T-cell (primary cell): ENCODE measurements at places on chromosomes 1 and 21. TPM values are rescaled to one million over a fixed set of nuclear protein-coding genes. Genes with fewer than 3 reads are reported as not detected.

The MROH9 gene
- not detected for total RNA-seq

The C1orf146 gene
- not detected for total RNA-seq

GRCh38 chr1:233514946-233515391, 98.9 kb upstream of the KCNK1 start:
- H3K4me3 ChIP-seq: no peak overlapping the region
- H3K4me1 ChIP-seq: no peaks in the 10 kb centered on the region
- no peak overlapping the region for H3K27ac ChIP-seq
- H3K27me3 ChIP-seq: no peaks in the 10 kb centered on the region
- DNase-seq: no peak

- H3K36me3 ChIP-seq: no peaks in the 10 kb centered on the region
- H3K27me3 ChIP-seq: no peaks in the 10 kb centered on the region
- no peak for DNase-seq
- peaks cover 22% of the 10 kb centered on the region for H3K4me1 ChIP-seq
Observed at GRCh38 chr1:186301448-186301847, 73.6 kb downstream of the TPR start.

DNA sequence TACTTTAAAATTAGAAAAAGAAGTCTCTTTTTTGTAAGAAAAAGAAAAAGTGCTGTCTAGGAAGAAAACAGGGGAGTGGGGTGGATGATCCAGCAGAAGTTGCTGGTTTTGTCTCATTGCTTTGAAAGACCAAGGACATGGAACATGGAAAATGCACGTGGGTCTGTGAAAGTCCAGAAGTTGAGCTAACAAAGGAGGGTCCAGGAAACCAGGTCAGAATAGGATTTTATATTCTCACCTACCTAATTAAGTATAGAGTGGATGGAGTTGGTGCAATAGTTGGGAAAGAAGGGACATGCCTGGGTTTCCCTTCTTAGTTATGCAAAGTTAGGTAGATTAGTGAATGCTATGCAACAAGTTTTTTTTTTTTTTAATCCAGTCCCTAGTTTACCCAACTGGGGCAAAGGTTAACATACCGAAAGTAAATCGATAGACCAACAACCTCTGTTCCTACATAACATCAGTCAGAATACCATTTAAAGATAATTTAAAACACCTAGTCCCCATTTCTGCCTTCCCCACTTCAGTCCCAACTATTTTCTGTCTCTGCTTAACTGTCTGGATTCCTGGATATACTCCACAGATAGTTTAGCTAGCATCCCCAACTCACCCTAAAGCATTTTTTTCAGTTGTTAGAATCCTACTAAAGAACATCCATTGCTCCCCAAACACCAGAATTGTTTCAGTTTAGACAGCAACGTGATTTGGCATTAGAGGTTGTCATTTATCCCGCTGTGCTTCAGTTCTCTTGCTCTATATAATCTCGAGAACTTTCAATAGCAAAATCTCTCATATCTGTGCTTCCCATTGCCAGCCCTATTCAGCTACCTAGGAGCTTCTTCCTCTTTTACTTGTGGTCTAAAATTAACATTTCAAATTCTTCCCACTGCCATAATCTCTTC, 105.7 kb upstream of the PLPPR5 start:
- DNase-seq: no peak
- H3K4me1 ChIP-seq: peaks cover 4% of the 10 kb centered on the region
- no peak overlapping the region for H3K27ac ChIP-seq
- no peak overlapping the region for H3K4me3 ChIP-seq
- no peaks in the 10 kb centered on the region for H3K27me3 ChIP-seq

DNA sequence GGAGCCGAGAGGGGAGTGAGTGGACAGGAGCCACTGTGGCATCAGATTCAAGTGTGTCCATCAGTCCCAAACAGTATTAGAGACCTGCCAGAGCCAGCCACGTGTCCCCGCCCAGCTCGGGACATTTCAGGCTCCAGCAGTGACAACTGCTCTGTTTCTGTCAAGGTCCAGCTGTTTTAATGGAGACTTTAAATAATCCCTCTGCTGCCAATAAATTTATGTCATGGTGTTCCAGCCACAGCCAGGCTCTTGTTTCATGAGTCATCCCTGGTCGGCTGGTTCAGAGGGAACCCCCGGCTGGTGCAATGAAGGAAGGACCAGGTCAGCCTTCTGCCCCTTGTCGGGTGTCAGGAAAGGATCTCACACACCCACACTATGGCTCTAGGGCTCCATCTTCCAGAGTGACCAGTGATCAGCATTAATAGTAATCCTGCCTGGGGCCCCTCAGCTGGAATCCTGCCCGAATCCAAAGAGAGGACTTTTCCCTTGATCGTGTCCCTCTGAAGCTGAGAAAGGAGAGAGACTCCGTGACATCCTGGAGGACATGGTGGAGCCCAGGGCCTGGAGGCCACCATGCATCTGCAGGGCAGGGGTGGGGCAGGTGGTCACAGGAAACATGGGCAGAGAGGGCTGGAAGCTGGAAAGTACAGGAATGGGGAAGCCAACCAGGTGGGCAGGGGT, 197.3 kb downstream of the MATN1 start:
- H3K4me1 ChIP-seq: no peaks in the 10 kb centered on the region
- no peak overlapping the region for H3K27ac ChIP-seq
- H3K4me3 ChIP-seq: no peak overlapping the region
- H3K36me3 ChIP-seq: no peaks in the 10 kb centered on the region
- DNase-seq: no peak

DNA sequence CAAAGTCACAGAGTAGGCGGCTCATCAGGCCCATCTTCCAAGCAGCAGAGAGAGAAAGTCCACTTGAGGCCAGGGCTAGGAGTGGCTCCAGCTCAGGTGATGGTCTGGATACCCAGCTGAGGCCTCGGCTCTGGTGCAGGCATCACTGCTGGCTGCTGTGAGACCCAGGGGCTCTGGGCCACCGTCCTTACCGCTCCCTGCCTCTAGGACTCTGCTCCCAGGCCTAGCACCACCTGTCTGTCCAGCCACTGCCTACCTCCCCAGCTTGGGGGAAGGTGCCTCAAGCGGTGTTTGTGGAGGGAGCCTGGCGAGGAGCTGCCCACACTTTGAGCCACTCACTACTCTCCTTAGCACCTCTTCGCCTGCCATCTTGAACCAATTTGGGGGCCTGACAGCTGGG, 57.9 kb downstream of the DMRTB1 start:
- no peak overlapping the region for H3K27ac ChIP-seq
- H3K36me3 ChIP-seq: no peaks in the 10 kb centered on the region
- H3K4me3 ChIP-seq: no peak overlapping the region
- peaks cover 12% of the 10 kb centered on the region for H3K27me3 ChIP-seq

DNA sequence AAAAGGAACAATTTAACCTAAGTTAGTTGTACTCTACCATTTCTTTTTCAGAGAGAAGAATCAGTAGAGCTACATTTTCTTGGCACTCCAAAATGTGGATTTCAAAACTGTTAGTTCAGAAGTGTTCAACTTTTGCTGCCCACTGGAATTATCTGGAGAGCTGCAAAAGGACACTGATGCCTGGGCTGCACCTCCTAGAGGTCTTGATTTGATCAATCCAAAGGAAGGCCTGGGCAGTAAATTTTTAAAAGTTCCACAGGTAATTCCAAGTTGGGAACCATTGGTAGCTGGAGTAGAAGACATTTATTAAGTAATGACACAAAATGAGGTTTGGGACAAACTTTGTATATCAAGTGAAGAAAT, 79.3 kb upstream of the HMCN1 start:
- no peak for DNase-seq
- H3K4me3 ChIP-seq: no peak overlapping the region
- no peaks in the 10 kb centered on the region for H3K4me1 ChIP-seq
- no peaks in the 10 kb centered on the region for H3K27me3 ChIP-seq
- H3K27ac ChIP-seq: no peak overlapping the region

DNA sequence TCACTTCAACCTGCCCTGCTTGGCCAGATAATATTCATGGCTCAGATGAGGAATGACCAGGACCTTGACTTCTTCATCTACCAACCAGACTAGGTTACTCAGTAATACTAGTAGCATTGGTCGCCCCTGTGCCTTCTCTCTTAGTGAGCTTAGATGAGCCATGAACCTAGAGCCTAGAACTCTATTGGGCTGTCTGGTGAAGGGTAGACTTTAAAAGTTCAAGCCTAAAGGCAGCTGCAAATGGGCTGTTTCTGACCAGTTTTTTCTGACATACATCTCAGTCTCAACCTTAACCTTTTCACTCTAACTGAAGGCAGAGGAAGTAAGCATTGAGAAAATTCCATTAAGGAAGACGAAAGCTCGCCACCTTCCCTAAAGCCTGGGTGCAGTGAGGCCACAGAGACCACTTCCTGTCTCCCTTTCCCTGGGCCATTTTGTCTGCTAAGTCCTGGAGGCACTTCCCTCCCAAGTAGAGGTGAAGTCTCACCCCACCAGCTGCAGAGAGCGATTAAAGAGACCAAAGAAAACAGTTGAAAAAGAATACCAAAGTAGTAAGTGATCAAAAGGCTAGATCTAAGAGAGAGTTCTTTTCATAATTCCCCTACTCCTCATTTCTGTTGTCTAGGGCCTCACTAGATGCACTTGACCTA, 53.3 kb downstream of the MTR start:
- peaks cover 6% of the 10 kb centered on the region for H3K36me3 ChIP-seq
- no peak overlapping the region for H3K27ac ChIP-seq
- no peak for DNase-seq
- H3K4me3 ChIP-seq: no peak overlapping the region
- no peaks in the 10 kb centered on the region for H3K27me3 ChIP-seq

DNA sequence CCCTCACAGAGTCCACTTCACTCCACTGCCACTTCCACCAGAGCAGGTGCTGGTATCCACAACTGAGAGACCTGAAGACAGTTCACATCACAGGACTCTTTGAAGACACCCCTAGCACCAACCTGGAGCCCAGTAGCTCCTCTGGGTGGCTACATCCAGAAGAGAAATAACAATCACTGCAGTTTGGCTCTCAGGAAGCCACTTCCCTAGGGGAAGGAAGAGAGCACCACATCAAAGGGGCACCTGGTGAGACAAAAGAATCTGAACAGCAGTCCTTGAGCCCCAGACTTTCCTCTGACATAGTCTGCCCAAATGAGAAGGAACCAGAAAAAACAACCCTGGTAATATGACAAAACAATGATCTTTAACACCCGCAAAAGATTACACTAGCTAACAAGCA, 113.2 kb downstream of the TENT5C start:
- H3K4me1 ChIP-seq: peaks cover 2% of the 10 kb centered on the region
- H3K27me3 ChIP-seq: no peaks in the 10 kb centered on the region
- DNase-seq: no peak
- no peak overlapping the region for H3K4me3 ChIP-seq

GRCh38 chr1:31421371-31422040, 8.5 kb downstream of the SERINC2 start:
- H3K27me3 ChIP-seq: no peaks in the 10 kb centered on the region
- H3K4me3 ChIP-seq: no peak overlapping the region
- H3K4me1 ChIP-seq: no peaks in the 10 kb centered on the region
- H3K27ac ChIP-seq: no peak overlapping the region
- DNase-seq: no peak
- no peaks in the 10 kb centered on the region for H3K36me3 ChIP-seq

GRCh38 chr1:55697997-55698535, 482.9 kb upstream of the USP24 start:
- no peak for DNase-seq
- no peaks in the 10 kb centered on the region for H3K4me1 ChIP-seq
- H3K4me3 ChIP-seq: no peak overlapping the region
- H3K36me3 ChIP-seq: no peaks in the 10 kb centered on the region
- H3K27ac ChIP-seq: no peak overlapping the region

DNA sequence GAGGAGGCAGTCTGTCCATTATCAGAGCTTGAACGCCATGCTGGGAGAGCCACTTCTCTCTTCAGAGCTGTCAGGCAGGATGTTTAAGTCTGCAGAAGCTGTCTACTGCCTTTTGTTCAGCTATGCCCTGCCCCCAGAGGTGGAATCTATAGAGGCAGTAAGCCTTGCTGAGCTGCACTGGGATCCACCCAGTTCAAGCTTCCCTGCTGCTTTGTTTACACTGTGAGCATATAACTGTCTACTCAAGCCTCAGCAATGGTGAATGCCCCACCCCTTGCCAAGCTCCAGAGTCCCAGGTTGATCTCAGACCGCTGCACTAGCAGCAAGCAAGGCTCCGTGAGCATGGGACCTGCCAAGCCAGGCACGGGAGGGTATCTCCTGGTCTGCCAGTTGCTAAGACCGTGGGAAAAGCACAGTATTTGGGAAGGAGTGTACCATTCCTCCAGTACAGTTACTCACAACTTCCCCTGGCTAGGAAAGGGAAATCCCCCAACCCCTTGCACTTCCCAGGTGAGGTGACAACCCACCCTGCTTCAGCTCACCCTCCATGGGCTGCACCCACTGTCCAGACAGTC, 32.5 kb downstream of the RGS13 start:
- no peak overlapping the region for H3K27ac ChIP-seq
- H3K4me1 ChIP-seq: no peaks in the 10 kb centered on the region

- H3K27ac ChIP-seq: no peak overlapping the region
- DNase-seq: no peak
- no peaks in the 10 kb centered on the region for H3K27me3 ChIP-seq
- H3K36me3 ChIP-seq: no peaks in the 10 kb centered on the region
Observed at GRCh38 chr1:230857822-230858221, 10.5 kb downstream of the C1orf198 start.

- H3K4me1 ChIP-seq: no peaks in the 10 kb centered on the region
- DNase-seq: no peak
- H3K4me3 ChIP-seq: no peak overlapping the region
- H3K36me3 ChIP-seq: no peaks in the 10 kb centered on the region
- H3K27ac ChIP-seq: no peak overlapping the region
Observed at GRCh38 chr1:101741910-101742309, 254.8 kb downstream of the OLFM3 start.

GRCh38 chr1:21308847-21309652, 18.8 kb upstream of the ECE1 start:
- no peaks in the 10 kb centered on the region for H3K36me3 ChIP-seq
- peak overlapping the region; percentile 16 for H3K27ac ChIP-seq
- no peaks in the 10 kb centered on the region for H3K27me3 ChIP-seq

- DNase-seq: no peak
- peaks cover 18% of the 10 kb centered on the region for H3K4me1 ChIP-seq
- H3K36me3 ChIP-seq: no peaks in the 10 kb centered on the region
- no peak overlapping the region for H3K4me3 ChIP-seq
- no peak overlapping the region for H3K27ac ChIP-seq
- no peaks in the 10 kb centered on the region for H3K27me3 ChIP-seq
Observed at GRCh38 chr1:109897259-109897955, 13.2 kb upstream of the CSF1 start.
